Mesenteric fat pad (tissue), 1 donor: ENCODE measurements at places on chromosomes 5 and 9.

DNA sequence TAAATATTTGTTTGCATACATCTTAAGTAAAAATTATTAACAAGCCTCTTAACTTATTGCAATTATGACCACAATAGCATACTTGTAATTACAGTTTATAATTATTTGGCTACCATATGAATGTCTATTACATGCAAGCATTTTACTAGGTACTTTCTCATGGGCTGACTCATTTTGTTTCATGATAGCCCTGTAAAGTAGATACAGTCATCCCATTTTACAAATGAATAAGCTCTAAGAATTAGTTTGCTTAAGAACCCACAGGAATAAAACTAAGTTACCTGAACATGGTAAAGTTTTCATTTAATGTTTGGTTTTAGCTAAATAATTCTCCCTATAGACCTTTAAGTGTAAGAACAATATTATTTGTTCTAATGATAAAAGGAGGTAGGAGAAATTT lies 126.6 kb upstream of the IZUMO3 start:
- no peak for DNase-seq

DNA sequence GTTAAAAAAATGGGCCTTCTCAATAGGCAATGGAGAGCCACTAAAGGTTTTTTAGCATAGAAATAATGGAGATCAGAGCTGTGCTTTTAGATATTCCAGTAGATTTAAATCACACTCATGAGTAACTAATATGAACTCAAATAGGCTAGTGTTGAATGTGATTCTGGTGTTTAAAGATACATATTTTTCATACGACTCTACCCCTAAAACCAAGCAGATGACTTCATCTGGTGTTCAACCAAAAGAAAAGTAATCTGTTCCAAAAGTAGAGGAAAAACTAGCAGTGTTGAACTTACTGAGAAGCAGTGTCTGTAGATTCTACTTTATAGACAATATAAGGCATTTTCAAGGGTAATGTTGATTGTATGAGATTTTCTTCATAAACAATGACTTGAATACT lies 138.1 kb downstream of the TSSK1B start:
- no peak for DNase-seq

DNA sequence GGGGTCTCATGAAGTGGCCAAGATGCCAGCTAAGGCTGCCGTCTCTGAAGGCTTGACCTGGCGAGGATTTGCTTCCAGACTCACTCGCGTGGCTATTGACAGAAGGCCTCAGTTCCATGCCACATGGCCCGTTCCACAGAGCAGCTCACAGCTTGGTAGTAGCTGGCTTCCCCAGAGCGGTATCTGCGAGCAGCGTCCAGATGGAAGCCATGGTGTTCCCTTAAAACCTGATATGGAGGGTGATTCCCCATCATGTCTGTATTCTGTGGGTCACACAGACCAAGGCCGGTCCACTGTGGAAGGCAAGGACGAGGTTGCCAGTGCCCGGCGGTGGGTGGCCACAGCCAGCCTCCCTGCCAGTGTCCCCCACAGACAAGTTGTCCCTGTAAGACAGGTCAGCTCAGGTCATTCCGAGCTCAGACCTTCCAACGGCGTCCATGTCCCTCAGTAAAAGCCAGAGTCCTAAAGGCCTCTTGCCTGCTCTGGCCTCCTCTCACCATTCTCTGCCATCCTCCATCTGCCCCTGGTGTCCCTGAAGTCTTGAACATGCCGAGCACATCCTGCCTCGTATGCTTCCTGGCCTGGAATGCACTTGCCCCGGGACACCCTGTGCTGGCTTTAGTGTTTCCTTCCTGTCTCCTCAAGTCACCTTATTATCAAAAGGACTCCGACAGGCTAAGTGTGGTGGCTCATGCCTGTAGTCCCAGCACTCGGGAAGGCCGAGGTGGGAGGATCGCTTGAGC lies 61.3 kb upstream of the LRRTM2 start:
- no peak for DNase-seq

DNA sequence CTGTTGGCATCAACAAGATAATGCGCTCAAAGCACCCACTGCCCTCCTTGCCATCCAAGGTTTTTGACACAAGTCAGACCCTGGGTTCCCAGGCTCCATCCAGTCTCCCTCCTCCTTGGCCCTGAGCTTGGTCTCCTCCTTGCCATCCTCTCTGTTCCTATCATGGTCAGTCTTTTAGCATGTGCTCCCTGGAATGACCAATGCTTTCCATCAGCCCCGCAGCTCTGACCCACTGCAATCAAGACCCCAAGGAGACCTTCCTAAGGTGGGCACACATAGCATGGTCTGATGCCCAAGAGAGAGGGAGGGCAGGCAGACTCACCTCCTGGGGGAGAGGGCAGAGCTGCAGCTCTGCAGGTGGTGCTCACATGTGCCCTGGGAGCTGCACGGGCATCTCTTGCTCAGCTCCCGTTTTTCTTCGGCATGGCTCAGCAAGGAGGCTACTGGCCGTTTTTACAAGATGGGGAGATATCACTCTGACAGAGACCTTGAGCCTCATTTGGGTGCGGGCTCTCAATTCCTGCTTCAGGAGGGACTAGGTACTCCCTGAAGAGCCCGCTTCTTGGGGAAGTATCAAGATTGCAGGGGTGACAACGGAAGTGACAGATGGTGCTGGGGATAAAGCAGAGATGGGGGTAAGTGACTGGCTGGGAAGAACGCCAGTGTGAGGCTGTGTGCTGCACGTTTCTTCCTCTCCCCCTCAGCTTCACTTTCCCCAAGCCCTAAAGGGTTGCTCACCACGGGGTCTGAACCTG lies 3.3 kb downstream of the SEPTIN8 start:
- DNase-seq: peak; percentile 67

- no peak for DNase-seq
These were observed 417.2 kb downstream of the TLR4 start for GRCh38 chr9:118121361-118121760.

GRCh38 chr9:94140418-94140780 lies 56.1 kb downstream of the PTPDC1 start:
- no peak for DNase-seq
